PC-3 (cell line): ENCODE measurements at places on chromosomes 6 and 20. TPM values are rescaled to one million over a fixed set of nuclear protein-coding genes. Genes with fewer than 3 reads are reported as not detected.

DNA sequence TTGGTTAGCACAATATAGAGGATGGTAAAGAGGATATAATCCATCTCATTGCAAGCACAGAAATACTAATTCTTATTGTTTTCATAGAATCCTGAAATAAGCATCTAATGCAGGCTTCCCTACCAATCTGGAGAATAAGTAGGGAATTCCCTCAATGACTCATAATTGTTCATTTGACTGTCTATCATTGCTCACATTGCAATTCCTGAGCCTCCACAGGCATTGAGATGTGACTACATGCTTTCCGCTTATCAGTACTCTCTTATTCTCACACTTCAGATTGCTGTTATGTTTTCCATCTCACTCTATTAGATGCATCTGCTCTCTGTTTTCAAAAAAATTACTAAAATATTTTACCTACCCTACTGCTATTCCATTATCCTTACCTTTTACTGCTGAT, 216.2 kb upstream of the PRSS16 start:
- DNase-seq, result peak; percentile 65

DNA sequence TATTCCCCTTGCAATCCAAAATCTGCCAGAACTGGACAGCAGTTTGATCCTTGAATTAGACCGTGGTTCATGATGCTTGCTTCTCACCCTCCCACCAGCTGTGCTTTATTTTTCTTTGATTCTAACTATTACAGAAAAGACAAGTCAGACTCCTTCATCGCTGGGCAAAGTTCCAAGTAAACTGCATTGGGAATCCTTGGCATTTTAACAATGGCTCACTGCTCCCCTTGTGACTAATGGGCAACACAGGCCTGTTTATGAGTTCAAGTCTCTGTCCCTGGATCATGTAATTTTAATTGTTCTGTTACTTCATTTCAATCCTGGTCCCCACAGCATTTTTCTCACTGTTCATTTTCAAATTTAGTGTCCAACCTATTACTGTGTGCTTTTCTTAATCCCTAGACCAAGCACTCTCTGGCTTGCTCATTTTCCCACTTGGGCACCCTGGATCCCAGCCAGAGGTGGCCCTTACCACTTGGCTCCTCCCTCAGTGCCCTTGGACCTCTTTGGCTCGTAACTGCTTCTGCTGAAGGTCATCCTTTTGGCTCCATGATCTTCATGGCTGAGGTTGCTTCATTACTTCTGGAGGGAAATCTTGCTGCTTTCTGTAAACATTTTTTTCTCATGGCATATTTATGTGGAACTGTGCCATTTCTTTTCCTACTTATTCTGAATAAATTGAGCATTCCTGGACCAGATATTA, 32.8 kb downstream of the PSMB9 start:
- peak; percentile 79 for DNase-seq

DNA sequence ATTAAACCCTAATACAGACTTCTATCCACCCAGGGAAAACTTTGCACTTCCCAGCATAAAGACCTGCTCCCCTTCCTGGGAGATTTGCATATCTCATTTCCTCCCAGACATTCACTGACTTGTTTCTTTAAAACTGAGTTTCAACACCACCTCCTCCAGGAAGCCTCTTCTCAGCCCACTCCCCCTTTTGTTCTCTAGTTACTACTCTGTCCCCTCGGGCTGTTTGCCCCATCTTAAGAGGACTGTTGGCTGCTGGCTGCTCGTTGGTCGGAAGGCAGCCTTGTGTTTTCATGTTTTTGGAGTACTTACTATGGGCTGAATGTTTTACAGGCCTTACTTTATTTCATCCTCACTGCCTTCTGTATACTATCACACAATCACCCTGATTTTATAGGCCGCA, 6.6 kb downstream of the ARHGAP40 start:
- DNase-seq, result no peak

DNA sequence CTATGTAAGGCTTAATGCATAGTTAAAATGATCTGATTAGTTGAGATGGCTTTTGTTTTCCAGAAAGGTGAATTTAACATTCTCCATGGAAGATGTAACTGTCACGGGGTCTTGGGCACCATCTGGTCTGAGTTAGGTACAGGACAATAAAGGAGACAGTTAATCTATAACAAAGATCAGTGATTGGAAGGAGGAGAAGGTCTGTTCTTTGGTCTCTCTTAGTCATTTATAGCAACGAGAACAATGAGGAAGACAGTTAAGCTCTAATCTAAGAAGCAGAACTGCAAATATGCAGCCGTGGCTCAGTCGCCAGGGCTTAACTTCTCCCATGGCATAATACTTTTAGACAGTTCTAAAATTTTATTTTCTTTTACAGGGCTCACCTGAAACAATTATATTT, 405.5 kb upstream of the SULF2 start:
- DNase-seq, result no peak

APOM gene
- 1.6 and 2.2 TPM in 2 replicates for total RNA-seq
